ENCODE measurements at places on chromosomes 5 and 9.

- no peak for DNase-seq
Observed at GRCh38 chr9:106875529-106875928, 12.6 kb downstream of the ZNF462 start.

- DNase-seq, result no peak
Observed at GRCh38 chr5:146321571-146321970, 17.1 kb upstream of the POU4F3 start.

GRCh38 chr5:170597109-170597751, 93.4 kb downstream of the KCNIP1 start:
- no peak for DNase-seq

- peak; percentile 46 for DNase-seq
Observed at GRCh38 chr9:33924978-33925797, 108.2 kb downstream of the UBE2R2 start.

DNA sequence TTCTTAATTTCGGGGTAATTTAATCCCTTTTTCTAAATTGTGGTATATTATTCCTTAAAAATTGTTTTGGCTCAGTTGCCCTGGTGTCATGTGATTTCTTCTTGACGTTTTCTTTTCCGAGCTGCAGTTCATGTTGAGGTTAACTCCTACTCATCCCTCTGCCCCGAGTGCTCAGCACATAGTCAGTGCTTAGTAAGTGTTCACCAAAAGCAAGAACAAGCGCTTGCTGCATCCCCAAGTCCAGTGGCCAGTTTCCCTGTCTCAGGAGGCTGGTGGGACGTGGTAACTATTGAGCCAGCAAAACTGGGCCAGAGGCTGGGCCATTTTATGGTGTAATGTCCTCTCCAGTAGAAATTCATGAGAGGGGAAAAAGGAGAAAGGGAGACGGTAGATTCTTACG, 23.3 kb downstream of the TRIO start:
- no peak for DNase-seq

DNA sequence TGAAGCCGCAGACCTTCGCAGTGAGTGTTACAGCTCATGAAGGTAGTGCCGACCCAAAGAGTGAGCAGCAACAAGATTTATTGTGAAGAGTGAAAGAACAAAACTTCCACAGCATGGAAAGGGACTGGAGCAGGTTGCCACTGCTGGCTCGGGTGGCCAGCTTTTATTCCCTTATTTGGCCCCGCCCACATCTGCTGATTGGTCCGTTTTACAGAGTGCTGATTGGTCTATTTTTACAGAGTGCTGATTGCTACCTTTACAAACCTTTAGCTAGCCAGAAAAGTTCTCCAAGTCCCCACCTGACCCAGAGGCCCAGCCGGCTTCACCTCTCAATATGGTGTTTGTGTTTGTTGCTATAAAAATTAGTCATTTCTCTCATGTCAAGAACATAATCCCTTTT, 49.7 kb downstream of the RECK start:
- no peak for DNase-seq

- DNase-seq, result no peak
Observed at GRCh38 chr5:158763217-158763616, 336.5 kb downstream of the EBF1 start.
